ENCODE measurements at places on chromosomes 2 and 18. TPM values are rescaled to one million over a fixed set of nuclear protein-coding genes. Genes with fewer than 3 reads are reported as not detected.

Gene PDCL3
- 24.5 TPM for total RNA-seq

Gene CYRIA
- 2.0 TPM for total RNA-seq

Gene GAREM1
- total RNA-seq, result 2.0 TPM

Gene CHRND
- total RNA-seq, result not detected

Gene CHST9
- 2.1 TPM for total RNA-seq

Gene AQP12A
- not detected for total RNA-seq

Data from epithelial cell of proximal tubule (primary cell).